ENCODE measurements at places on chromosomes 13 and 19. TPM values are rescaled to one million over a fixed set of nuclear protein-coding genes. Genes with fewer than 3 reads are reported as not detected.

The JSRP1 gene
- total RNA-seq: not detected

GRCh38 chr19:10070730-10071446 lies 15.2 kb upstream of the SHFL start:
- DNase-seq: no peak

GRCh38 chr13:77833331-77833863 lies 85.2 kb downstream of the EDNRB start:
- DNase-seq: no peak

GRCh38 chr19:46975925-46976782 lies 43.5 kb upstream of the NPAS1 start:
- peak; percentile 73 for DNase-seq

GRCh38 chr13:21834521-21834920 lies 163.6 kb downstream of the FGF9 start:
- peak; percentile 11 for DNase-seq

GRCh38 chr13:111337206-111337605 lies 16.8 kb downstream of the TEX29 start:
- no peak for DNase-seq
